ENCODE measurements at places on chromosomes 11 and 22.

DNA sequence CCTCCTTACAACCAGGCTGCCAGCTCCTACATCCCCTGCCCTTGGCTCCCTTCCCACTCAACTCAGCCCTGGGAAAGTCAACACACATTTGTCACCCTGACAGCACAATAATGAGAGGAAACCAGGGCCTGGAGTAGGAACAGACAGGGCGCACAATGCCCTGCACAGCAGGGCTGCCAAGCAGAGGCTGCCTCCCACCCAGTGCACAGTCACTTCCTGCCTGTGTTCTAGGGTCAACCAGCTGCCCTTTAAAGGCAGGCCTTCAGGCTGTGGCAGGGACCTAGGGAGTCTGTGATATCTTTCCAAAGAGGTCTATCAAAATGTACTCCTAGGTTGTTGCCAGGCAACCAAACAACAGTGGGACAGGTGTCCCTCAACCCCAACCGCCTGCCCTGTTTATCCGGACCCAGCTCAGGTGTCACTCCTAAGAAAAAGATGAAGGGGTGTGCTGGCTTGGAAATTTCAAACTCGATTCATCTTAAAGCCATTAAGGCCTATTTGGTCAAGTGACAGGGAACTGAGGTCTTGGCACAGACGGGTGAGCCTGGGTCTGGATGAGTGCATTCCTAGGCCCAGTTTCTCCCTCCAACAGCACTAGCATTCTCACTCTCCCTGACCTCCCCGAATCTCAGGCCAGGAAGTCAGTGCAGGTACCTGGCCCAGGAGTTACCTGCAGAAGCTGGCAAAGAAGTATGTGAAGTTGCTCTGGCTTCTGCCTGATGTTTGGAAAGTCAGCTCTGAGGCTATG lies 110.3 kb upstream of the PITPNB start:
- DNase-seq: peak; percentile 93

- no peak for DNase-seq
These were observed 3.2 kb downstream of the TTLL12 start for GRCh38 chr22:43183496-43184277.

- no peak for DNase-seq
These were observed 14.5 kb downstream of the YPEL4 start for GRCh38 chr11:57635246-57635645.

DNA sequence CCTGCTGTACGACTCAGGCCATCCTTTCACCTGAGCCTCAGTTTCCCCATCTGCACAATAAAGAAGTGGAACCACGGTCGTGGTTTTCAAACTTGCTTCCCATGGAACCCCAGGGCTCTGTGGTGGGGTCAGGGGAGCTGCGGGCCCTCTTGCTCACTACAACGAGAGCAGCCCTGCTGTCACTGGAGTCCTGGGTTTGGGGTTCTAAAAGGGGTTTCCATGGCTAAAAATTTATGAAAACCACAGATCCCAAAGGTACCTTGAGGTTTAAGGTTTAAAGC lies 45.4 kb upstream of the CARS1 start:
- no peak for DNase-seq

DNA sequence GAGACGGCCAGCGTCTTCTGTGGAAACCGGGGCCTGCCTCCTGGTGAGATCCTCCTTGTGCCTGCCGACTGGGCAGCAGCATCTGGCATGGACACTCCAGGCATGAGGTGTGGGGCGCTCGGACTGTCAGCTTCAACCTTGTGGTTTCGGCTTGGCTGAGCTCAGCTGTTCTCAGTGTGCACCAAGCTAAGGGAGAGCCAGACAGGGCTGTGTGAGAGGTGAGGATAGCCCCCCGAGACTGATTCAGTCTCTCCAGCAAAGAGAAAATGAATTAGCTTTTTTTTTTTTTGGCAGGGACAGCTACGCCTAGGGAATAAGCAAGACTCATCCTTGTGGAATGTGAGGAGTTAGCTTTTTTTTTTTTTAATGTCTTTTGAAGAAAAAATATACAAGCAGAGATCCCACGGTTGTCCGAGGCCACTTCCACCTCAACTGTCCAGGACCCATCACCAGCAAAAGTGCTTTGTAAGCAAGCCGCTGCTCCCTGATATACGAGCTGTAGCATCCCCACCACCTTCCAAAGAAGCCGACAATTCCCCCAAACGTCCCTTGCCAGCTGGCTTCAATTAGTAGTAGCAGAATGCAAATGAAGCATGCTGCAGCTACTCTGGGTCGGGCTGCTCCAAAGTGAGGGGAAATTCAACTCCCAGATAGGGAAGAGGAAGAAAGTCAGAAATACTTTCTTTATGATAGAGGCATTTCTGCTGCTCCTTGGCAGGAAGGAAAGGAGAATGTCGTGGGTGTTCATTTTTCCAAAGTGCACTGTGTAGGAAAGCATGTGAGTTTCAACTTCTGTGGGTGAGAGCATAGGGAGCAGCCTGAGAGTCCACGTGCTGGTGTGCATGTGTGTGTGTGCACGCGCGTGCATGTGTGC lies 9.7 kb upstream of the THY1 start:
- DNase-seq: no peak

DNA sequence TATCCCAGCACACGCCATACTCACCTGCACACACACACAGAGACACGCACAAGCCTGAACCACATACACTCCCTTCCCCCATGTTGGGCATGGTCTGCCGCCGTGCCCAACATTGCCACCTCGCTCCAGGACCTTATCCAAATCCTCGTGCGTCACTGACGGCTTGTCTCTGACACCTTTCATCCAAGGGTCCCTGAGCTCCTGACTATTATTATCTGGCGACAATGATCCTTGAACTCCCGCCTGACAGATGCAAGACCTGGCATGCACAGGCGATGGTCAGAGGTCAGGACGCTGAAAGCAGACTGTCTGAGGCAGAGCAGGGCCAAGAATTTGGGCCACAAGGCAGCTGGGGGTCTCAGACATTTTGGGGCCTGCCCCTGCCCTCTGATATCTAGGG lies 4.2 kb downstream of the MB start:
- no peak for DNase-seq

DNA sequence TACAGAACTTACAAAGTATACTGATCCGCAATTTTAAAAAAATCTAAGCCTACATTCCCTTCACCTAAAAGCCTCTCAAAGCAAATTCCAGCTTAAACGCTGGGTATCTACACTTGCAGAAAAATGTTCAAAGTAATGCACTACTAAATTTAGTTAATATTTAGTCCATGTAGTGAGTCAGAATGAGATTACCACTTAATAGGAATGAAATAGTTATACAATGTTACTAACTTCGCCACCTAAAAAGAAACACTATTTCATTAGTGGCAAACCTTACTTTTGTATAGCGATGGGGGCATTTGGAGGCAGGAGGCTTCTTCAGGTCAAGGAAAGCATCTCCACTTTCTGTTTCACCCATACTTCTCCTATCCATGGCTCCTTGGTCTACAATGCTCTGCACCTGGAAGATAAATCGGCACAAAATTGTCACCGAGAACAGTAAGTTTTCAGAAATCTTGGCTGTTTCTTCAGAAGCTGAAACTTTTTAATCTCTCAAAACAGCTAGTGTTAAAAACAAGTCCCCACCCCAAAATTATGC lies 1.2 kb downstream of the EIF4ENIF1 start:
- DNase-seq: no peak

- DNase-seq: no peak
These were observed 252.2 kb upstream of the MTNR1B start for GRCh38 chr11:92717240-92717639.

GRCh38 chr11:69301455-69302401 lies 7.8 kb downstream of the MYEOV start:
- no peak for DNase-seq

DNA sequence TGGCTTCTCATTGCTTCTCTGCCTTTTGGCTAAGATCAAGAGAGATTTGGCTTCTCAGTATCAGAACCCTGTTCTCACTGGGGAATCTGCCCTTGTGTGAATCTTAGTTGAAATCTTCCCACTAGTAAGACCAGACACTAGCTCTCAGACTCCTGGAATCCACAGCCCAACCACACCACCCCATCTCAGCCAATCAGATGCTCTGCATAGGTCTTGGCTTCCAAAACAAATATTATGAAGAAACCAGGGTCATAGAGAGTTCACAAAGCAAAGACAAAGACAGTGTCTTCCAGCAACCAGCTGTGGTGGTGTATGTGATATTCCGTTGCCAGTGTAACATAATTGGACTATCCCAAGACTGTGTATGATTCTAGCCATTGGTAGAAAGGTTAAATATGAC lies 5.4 kb downstream of the OR8B12 start:
- no peak for DNase-seq

- DNase-seq: no peak
These were observed 200.4 kb downstream of the MN1 start for GRCh38 chr22:27601195-27601594.

- DNase-seq: no peak
These were observed 27.9 kb downstream of the PIWIL4 start for GRCh38 chr11:94595076-94595475.

- DNase-seq: no peak
These were observed 69.8 kb downstream of the PRR5L start for GRCh38 chr11:36365907-36366306.

Data from NCI-H2029 (cell line).